ENCODE measurements at places on chromosomes 6 and 20.

DNA sequence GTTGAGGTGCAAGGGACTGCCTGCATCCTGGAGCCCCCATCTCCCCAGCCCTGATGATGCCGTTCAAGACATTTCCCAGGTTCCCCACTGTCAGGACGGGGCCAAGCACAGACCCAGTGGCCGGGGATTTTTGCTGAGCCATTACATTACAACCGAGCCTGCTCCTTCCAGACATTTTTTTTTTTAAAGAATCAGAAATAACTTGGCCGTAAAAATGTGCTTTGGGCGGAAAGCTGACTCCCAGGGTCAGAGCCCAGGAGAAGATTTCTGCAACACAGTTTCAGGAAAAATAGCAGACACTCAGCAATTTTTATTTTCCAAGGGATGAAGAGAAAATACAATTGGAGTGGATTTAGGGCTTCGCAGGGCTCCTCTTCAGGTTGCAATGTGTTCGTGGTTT lies 87.9 kb downstream of the LRFN2 start:
- no peak for DNase-seq

- DNase-seq = no peak
Observed at GRCh38 chr6:13253272-13253671, 75.1 kb downstream of the TBC1D7 start.

- DNase-seq = no peak
Observed at GRCh38 chr6:40692337-40692736, 105.2 kb upstream of the LRFN2 start.

DNA sequence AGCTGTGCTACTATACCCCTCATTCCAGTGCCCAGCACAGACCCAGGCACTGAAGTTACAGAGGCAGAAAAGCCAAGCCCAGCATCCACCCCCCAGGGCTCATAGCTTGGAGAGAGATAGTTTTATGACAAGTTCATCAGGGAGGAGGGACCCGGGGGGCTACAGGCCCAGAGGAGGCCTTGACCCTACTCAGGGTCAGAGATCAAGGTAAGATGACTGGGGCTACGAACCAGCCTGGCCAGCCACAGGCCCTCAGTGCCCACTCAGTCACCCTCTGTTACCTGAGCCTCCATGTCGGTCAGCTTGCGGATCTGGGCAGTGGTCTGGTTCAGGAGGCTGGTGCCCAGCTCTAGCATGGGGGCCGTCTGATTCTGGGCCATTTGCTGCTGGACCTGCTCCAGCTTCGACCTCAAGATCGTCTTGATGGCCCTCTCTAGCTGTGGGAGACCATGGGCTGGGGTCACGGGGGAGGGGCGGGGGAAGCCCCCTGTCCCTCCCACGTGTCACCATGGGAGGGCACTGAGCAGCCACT lies 26.1 kb downstream of the ANGPT4 start:
- no peak for DNase-seq

GRCh38 chr20:10654630-10655029 lies 19.2 kb downstream of the JAG1 start:
- DNase-seq = no peak

GRCh38 chr6:157368359-157369049 lies 12.5 kb upstream of the ZDHHC14 start:
- no peak for DNase-seq

DNA sequence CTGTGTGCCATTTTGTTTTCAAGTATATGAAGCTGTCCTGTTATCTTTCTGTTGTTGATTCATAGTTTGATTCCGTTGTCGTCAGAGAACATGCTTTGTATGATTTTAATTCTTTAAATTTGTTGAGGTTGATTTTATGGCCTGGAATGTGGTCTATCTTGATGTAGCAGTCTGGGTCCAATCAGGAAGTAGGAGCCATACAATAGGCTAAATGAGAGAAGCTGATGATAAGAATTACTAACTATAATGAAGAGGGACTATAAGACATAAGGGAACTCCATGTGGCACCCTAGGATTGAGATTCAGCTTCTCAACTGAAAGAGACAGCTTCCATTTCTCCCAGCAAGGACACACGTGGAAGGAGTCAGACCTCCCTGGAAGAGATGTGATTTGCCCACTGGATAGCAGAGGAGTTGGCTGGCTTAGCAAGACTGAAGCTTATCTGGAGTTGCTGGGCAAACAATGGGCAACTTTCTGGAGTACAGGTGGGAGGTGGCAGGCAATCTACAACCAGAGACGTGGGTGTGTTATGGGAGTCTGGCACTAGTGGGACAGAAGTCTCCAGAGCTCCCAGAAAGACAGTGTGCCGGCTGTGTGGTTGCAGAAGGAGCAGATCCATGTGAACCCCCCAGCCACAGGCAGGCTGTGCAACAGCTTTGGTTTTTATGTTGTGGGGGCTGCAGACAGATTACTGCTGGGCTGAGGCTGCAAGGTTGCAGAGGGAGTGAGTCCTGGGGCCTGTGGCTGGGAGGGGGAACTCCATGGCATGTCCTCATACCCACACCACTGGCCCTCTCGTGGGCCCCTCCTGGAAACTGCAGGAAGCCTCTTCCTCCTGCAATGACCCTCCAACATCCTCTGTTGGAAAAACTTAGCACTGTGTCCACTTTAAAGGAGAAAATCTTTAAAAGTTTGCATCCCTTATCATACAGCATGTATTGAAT lies 7.1 kb downstream of the ZNF831 start:
- DNase-seq = no peak

All from BJ (cell line).